ENCODE measurements at places on chromosomes 2 and 18. TPM values are rescaled to one million over a fixed set of nuclear protein-coding genes. Genes with fewer than 3 reads are reported as not detected.

DNA sequence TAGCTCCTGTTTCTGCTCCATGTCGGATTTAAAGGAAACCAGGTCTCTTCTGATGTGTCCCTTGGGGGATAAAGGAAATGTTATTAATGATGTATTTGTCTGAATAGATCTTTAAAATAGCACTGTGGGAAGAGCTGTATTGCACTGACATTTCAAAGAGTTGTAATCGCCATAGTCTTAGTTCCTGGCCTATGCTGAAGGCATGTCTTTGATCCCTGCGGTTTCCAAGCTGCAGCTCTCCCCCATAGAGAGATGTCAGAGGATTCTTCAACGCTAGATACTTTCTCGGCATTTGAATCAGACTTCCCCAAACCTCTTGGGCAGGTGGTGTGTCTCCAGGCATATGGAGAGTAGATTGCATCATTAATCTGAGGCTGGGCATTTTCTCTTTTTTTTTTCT, 40.4 kb downstream of the NAT8 start:
- no peak for DNase-seq

DNA sequence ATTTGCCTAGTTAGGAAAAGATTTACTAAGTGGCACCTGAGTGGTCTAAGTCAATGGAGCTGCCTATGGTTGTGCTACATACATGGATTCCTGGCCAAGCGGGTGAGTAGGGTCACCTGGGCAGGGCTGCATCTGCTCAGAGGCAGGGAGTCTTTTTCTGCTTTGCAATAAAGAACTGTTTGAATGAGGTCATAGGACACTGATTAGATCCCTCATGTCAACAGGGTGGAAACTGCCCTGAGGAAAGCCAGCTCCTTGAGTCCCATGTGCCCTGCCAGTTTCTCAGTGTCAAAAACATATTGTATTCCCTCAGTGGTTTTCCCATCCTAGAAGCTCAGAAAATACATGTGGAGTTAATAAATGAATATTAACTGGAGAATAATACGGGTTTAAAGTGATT, 4.6 kb downstream of the LAMA3 start:
- DNase-seq, result no peak

GRCh38 chr2:10594011-10594410, 95.8 kb downstream of the NOL10 start:
- no peak for DNase-seq

The COL4A4 gene
- 65.3 TPM for polyA plus RNA-seq

The NPAS2 gene
- polyA plus RNA-seq, result 14.9 TPM
